Fibroblast of lung (primary cell): ENCODE measurements at places on chromosomes 1 and 21.

GRCh38 chr1:207049974-207050391, 1.0 kb downstream of the YOD1 start:
- peak; percentile 38 for DNase-seq

- no peak for DNase-seq
Measured at GRCh38 chr1:183206538-183207122, 20.6 kb downstream of the LAMC2 start.

- DNase-seq = peak; percentile 10
Measured at GRCh38 chr1:230368363-230368762, 57.8 kb downstream of the PGBD5 start.

GRCh38 chr1:27555700-27556424, 48.1 kb downstream of the AHDC1 start:
- no peak for DNase-seq

DNA sequence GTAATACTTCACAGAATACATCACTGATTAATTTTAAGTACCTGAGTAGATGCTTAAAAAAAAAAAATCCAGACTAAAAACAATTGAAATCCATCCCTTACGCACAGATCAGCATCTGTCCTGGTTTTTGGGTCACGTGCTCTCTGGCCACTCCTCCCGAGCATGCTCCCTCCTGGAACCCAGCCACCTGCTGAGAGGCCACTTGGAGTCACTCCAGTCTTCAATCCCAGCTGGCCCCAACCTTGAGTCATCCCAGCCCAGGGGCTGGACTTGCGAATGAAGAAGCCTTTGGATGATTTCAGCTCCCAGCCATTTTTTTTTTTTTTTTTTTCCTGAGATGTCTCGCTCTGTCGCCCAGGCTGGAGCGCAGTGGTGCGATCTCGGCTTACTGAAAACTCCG, 8.9 kb downstream of the MAP1LC3C start:
- DNase-seq = peak; percentile 96

DNA sequence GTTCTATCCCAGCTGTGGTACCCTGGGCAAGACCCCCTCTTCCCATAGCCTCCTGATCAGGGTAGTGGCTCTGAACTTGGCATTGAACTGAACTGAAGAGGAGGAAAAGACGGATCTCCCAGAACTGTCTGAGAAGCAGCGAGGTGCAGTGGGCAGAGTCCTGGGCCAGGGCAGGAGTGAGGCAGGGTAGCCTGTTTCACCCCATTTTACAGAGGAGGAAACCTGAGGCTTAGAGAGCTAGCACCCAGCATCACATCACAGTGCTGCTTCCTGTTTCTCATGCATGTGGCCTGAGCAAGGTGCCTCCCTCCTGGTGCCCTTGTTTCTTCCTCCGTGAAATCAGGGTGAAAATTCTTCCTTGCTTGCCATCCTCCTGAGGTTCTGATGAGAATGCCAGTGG, 17.1 kb downstream of the ZNF362 start:
- no peak for DNase-seq

DNA sequence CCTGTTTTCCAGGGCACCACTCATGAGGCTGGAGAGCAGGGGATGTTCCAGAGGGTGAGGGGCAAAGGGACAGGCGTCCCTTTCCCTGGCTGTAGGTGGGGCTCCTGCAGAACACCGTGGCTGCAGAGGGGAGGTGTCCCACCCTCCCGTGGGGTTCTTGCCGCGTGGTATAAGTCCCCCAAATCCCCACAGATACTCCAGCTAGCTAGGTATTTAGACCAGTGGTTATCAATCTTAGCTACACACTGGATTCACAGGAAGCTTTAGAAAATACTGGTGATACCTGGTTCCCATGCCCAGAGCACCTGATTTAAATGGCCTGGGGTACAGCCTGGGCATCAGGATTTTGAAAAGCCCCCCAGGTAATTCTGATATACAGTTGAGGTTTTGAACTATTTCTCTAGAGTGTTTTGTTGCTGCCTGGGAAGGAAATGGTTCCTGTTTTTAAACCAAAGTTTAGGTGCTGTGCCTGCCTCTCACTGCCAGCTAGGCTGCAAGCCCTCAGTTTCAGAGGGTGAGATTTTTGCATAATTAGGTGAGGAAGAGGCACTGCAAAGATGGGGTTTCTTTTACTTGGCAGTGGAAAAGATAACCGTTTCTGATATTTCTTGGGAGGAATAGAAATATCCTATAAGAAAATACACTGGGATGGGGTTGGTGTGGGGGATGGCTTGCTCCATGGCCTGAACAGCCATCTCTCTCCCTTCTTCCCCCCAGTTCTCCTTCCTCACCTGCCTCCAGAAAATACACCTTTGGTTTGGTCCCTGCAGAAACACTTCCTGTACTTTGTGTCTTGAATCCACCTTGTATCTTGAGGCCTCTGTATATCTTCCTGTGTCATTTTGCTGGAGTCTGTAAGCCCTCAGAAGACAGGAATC, 51.7 kb downstream of the RASSF5 start:
- DNase-seq = no peak

DNA sequence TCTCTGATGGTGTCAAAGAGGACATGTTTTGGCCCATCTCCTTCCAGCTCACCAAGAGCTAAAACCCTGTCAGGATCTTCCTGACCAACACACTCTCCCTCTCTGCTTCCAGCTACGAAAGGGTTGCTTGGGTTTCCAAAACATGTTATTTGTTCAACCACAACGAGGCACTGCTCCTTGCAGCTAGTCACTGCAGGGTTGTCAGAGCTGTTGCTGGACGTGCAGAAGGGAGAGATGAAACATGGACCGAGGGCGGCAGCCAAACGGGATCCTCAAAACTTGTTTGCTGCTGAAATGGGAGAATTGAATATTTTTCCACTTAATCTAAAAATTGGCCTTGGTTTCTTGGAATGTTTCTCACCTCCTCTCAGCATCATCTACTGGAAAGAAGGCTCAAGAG, 12.4 kb downstream of the ZBTB18 start:
- DNase-seq = no peak

GRCh38 chr1:87706779-87707228, 378.1 kb downstream of the LMO4 start:
- DNase-seq = no peak

DNA sequence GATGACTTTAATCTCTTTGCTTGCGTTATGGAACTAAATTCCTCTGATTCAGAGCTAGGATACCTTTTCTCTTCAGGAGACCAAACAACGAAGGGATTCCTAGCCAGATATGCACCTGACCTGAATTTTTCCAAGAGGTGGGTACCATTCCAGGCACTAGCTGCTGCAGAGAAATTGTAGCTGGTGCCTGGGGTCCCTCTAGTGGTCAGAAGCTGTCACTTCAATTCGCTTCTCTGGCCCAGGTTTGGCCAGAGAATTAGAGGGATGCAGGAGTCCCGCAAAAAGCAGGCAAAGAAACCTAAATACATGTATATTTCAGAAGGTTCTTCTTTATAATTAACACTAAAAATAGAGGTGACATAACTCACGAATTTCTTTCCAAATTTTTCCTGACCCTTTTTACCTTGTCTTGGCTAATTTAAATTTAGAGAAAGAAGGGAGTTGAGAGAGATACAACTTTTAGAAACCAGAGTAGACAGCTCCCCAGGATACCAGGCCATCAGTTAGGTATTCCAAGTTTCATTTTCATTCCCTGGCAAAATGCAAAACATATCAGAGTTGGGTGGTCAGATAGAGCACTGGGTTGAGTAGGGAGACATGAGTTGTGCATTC, 9.6 kb downstream of the ACKR1 start:
- DNase-seq = peak; percentile 21

DNA sequence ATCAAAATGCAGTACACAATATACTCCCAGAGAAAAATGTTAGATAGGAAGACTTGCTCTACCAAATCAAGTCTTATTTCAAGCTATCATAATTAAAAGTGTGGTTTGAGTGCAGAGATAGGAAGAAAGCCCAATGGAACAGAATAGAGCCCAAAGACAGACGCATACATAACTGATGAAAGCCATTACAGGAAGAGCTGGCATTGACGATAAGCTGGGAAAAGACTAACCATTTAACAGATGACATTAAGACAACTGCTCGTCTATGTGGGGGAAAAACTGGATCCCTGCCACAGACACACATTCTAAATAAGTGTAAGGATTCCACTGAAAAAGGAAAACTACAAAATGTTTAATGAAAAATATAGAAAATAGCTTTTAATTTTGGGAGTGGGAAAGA, 85.5 kb downstream of the NGF start:
- no peak for DNase-seq

- DNase-seq = no peak
Measured at GRCh38 chr1:81237473-81238089, 563.2 kb upstream of the ADGRL2 start.

GRCh38 chr1:179586107-179586823, 5.4 kb upstream of the TDRD5 start:
- peak; percentile 42 for DNase-seq

GRCh38 chr1:119108988-119109387, 31.5 kb downstream of the WARS2 start:
- DNase-seq = no peak

DNA sequence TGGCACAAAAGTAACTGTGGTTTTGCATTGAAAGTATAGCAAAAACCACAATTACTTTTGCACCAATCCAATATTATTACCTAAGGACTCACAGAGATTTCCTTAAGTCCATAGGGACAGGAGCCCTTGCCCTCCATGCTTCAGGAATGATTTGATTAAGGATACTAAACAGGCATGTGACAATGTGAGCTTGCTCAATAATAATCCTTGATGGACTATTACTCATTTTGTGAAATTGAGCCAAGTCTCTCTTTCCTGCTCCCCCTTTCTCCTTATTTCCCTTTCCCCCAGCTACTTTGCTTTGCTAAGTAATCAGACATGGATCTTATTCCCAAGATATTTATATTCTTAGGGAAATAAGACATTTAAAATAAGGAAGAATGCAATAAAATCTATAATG, 21.6 kb upstream of the RGL1 start:
- peak; percentile 62 for DNase-seq

DNA sequence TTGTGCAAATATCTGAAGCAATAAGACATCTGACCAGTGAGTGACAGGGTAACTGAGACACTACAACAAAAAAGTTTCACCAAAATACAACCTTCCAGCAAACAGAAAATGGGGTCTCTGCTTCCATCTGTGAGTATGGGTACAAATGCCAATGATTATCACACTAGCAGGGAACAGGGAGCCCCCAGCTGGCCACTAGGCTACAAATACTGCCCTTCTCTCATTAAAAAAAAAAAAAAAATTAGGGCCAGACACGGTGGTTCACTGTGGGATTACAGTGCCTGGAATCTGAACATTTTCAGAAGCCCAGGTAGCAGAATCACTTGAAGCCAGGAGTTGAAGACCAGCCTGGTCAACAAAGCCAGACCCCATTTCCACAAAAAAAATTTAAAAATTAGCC, 48.4 kb upstream of the EDARADD start:
- no peak for DNase-seq

DNA sequence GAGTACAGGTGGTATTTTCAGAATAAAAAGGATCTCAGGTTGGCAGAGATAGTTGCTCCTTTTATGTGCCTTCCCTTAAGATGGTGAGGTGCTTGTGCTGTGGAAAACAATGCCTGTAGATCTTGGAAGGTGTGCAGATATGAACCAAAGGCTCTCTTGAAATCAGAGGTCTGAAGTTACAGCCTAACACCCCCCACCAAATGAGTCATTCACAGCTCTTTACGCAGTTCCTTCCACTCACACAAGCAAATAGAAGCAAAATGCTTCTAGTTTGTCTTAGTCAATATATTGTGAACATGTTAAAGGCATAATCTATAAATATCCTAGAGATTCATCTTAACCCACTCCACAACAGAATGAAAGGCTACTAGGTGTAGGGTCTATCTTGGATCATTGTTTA, 128.9 kb upstream of the NR5A2 start:
- peak; percentile 18 for DNase-seq

GRCh38 chr1:209457401-209458125, 126.0 kb upstream of the CAMK1G start:
- no peak for DNase-seq

DNA sequence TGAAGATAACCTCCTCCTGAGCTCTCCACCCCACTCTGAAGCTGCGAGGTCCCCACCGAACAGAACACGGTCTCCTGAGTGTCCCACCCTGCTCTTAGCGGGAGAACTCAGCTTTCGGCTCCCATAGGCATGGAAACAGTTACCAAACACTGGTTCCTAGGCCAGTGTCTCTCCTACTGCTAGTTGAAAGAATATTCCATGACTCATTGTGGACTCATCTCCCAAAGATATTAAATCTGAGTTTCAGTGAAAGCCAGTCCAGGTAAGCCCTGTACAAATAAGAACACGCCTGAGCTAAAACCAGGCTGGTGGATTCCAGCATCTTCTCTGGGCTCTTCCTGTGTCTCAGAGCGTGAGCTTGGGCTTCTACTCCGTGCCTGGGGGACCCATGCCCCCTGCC, 107.5 kb upstream of the CLDN14 start:
- DNase-seq = no peak

DNA sequence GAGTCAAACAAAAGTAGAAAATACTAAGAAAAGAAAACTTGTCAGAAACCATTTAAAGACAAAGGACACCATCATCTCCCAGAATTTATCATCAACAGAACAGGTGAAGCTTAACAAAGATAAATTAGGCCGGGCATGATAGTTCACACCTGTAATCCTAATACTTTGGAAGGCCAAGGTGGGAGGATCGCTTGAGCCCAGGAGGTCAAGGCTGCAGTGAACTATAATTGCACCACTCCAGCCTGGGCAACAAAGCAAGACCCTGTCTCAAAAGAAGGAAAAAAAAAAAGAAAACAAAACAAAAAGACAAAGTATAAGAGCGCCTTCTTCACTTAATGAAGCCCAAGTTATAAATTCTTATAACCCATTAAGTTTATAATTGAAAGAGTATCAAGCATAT, 25.6 kb downstream of the RERE start:
- DNase-seq = no peak

DNA sequence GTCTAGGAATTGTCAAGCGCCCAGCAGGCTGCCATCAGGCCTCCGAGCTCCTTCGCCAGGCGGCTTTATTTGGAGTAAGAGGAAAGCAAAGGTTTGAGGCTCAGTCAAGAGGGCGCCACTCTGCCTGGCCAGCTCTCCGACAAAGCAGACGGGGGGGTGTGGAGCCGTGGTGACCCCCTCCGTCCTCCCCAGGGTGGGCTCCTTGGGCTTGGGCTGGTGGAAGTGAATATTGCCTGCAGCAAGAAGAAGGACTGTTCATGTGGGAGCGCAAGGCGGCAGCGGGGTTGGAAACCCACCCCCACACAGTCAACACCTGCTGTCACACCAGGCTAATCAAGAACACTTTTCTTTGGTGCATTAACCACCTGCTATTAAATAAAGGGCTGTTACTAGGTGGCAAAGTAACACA, 14.6 kb downstream of the EPHX1 start:
- DNase-seq = no peak
